ENCODE measurements at places on chromosomes 6 and 20.
A peak's percentile ranks its signal among the peaks of the same experiment; 100 is the strongest.

GRCh38 chr20:1891263-1892118, 3.7 kb upstream of the SIRPA start:
- peak; percentile 71 for DNase-seq

- peak; percentile 28 for DNase-seq
Observed at GRCh38 chr6:141726248-141726647, 406.5 kb upstream of the GJE1 start.

- DNase-seq = no peak
Observed at GRCh38 chr6:27159725-27160124, 87.8 kb upstream of the PRSS16 start.

DNA sequence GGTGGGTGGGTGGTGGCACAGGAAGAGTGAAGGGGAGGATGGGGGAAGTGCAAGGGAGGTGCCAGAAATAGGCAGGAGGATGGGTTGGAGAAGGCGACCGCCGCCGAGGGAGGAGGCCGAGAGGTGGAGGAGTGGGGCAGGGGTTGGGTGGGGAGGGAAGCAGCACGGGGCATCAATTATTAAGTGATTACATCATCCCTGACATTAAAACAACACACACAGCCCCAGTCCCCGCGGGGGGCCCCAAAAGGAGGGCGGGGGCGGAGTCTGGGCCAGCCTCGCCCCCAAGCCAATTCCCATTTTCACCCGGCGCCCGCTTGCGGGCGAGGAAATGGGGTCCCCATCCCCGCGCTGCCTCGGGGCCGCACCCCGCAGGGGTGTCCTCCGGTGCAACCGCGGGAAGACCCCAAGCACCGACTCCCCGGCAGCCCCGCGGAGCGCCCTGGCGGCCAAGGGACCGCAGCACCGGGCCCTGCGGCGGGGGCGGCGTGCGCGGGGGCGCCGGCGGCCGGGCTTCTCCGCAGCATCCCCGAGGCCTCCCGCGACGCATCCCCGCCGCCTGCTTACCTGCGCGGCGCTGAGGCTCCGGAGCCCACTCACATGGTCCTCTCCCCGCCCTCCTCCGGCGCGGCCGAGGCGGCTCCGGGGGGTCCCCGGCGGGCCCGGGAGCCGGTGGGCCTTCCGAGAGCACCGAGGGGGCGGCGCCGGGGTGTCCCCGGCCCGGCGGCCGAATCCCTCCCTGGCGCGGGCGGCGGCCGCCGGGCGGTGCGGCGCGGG, 663 bp downstream of the FYN start:
- DNase-seq = peak; percentile 84

DNA sequence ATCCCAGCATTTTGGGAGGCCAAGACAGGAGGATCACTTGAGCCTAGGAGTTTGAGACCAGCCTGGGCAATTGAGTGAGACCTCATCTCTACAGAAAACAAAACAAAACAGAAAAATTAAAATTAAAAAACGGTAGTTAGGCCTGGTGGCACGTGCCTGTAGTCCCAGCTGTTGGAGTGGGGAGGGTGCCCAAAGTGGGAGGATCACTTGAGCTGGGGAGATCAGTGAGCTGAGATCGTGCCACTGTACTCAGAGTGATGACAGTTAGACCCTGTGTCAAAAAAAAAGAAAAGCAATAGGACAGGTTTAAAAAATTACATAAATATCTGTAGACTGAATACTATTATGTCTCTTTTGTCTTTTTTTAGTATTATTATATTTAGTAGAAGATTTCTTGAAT, 64.3 kb downstream of the ITCH start:
- no peak for DNase-seq

DNA sequence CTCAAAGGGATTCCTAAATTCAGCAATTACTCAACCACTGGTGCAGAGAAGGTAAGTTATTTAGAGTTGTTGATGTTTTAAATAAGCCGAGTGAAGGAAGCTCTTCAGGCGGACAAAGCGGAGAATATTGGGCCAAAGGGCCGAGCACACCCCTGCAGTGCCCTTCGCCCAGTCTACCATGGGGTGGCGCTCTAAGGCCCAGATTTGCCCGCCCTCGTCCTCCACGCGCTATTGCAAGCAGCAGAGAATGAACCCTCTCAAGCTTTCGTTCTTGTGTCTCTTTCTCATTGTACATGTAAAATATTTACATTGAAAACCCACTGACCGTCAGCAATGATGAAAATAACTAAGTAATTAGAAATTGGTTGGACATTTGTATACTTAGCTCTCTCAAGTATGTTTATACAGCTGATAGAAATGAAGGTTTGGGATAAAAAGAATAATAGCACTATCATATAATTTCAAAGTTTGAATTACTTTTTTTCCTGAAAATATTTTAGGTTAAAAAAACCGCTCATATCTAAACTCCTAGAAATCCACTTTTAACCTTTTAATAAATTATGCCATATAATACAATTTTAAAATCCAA, 195.0 kb upstream of the CEP162 start:
- peak; percentile 66 for DNase-seq

DNA sequence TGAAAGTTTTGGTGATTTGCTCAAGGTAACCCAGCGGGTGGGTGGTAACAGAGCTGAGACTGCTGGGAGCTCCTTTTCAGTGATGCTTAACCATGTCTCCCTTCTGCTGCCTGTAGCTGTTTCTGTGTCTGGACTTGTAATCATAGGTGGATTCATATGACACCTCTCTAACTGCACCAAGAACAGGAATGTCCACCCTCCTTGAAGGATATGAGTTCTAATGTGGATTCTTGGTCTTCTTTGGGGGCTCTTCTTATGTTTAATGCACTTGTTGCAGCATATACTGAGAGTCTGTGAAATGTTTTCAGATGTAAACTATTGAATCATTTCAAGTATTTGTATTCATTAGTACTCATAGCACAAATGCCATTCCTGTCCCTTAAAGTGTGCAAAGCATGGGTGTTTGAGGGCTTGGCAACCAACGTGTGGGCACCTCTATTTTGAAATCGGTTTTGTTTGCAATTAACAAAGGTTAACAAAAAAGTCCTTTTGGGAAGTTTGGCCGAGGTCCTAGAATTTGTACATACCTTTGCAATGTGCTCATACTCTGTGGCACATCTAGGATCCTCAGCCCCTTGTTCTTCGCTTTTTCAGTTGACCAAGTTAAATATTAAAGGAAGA, 138.0 kb downstream of the SOX4 start:
- DNase-seq = peak; percentile 52

All from mesendoderm (in vitro differentiated cells).